ENCODE measurements at places on chromosomes 16 and 17.

DNA sequence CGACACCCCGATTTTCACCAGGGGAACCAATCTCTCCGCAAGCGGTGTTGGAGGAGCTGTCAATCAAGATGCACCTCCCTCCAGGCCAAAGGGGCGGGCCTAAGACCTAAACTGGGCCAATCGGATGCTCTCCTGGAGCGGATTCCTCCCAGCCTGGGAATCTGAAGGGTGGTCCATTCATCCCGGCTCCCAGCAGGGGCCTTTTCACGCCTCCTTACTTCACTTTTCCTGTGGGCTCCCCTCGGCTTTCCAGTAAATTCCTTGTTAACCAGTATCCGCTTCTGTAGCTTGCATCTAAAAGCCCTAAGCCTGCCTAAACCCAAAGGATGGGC is 17.1 kb downstream of the C16orf74 start:
- no peak for DNase-seq

DNA sequence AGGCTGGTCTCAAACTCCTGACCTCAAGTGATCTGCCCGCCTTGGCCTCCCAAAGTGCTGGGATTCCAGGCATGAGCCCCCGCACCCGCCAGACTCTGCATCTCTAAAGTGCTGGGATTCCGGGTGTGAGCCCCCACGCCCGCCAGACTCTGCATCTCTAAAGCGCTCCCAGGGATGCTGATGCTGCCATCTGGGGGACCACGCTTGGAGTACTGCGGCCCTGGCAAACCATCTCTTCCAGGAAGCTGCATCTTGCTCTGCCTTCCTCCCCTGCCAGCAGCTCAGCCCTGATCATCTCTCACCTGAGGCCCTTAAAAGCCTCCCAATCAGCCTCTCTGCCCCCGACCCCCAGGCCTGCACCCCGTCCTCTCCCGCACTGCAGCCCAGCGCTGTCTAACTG is 4.1 kb downstream of the CEP295NL start:
- no peak for DNase-seq

- DNase-seq = no peak
Measured at GRCh38 chr17:30414486-30414885, 35.8 kb downstream of the CPD start.

GRCh38 chr16:58056580-58056979 is 31.0 kb downstream of the MMP15 start:
- DNase-seq = no peak

DNA sequence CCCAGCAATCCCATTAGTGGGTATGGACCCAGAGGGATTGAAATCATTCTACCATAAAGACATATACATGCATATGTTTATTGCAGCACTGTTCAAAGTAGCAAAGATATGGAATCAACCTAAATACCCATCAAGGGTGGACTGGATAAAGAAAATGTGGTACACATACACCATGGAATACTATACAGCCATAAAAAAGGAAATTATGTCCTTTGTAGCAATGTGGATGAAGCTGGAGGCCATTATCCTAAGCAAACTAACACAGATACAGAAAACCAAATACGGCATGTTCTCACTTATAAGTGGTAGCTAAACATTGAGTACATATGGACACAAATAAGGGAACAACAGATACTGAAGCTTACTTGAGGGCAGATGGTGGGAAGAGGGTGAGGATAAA is 2.4 kb downstream of the KRTAP2-3 start:
- DNase-seq = no peak

DNA sequence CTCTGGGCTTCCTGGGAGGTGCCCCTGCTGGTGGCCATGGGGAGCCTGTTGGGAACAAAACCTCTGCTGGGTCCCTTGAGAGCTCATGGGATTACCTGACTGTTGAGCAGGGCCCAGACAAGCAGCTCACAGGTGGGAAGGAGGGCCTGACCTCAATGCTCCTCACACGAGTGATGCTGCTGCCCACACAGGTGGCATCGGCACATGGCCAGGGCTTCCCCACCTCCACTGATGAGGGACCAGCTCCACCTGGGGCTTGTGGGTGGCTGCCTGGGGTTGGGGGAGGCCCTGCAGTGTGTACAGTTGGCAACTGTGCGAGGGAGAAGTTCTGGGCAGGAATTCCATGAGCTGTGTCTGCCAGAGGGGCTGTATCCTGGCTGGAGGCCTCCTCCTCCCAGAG is 87.8 kb upstream of the NLRP1 start:
- no peak for DNase-seq

GRCh38 chr17:76709077-76709950 is 1.5 kb downstream of the MXRA7 start:
- no peak for DNase-seq

DNA sequence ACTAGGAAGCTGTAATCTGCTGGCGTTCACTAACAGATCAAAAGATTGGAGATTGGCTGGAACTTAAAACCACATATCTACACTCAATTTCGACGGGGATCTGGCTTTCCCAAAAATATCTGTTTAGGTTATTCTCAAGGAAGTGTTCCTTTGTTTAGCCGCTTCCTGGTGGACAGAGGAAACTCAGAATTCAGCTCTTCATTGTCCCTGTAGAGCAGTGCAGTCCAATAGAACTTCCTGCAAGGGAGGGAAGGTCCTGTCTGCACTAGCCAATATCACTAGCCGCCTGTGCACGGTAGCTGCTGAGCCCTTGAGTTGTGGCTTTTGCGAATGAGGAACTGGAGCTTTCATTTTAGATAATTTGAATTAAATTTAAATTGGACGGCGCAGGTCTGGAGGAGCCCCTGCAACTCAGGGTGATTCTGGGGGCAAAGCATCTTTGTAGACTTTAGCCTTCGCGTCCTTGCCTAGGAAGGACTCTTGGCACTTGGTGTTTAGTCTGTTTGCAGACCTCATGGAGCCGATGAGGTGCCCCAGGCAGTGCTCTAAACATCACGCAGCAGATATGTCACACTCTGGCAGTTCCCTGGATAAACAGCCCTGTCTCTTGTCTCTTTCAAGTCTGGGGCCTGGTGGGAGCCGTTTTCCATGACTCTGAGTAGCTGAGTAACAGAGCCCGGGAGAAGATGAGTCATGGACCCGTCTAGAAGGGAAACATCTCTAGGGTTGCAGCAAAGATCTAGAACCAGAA is 122.2 kb downstream of the CCDC182 start:
- no peak for DNase-seq
